Esophagus squamous epithelium (tissue), 5 donors: ENCODE measurements at places on chromosomes 6 and 20.

DNA sequence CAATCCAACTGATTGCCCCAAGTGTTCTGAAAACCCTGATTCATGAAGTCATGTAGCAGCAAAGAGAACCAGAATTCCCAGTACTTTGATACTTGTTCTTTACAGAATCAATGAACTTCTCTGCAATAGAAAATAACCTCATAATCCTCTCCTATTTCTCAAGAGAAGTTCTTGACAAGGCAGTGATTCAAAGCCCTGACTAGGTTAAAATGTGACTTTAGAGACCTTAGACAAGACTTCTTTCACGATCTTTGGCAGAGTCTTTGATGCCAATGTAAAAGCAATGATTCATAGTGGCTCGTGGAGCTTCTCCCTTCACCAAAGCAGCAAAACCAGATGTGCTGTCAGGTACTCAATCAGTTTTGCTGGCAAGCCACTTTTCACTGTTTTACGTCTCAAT lies 95.2 kb downstream of the CDK19 start:
- no peak for DNase-seq

DNA sequence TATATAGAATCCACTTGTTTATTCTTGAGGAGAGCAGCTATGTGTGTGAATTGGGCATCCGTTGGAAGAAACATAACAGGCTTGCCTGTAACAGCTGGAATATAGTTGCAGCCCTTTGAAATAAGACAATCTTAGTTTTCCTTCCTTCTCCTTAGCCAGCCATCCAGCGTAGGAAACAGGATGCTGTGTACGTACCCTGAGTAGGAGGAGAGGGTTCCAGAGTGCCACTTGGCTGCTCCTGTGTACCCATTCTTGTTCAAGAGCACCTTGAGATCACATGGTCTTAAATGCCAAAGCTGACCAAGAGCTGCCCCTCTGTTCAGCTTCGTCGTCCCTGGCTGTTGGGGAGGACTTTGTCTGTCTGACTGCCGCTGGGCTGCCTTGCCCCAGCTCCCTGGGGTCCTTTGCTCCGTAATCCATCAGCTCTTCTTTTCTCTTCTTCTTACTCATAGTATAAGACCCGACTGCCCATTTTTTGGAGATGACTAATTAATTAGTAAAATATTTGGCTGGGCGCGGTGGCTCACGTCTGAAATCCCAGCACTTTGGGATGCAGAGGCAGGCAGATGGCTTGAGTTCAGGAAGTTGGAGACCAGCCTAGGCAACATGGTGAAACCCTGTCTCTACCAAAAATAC lies 49.0 kb downstream of the RREB1 start:
- DNase-seq, result no peak

- no peak for DNase-seq
Observed at GRCh38 chr6:111852725-111853124, 20.5 kb downstream of the FYN start.

- DNase-seq, result no peak
Observed at GRCh38 chr20:49403012-49403411, 79.5 kb downstream of the KCNB1 start.

DNA sequence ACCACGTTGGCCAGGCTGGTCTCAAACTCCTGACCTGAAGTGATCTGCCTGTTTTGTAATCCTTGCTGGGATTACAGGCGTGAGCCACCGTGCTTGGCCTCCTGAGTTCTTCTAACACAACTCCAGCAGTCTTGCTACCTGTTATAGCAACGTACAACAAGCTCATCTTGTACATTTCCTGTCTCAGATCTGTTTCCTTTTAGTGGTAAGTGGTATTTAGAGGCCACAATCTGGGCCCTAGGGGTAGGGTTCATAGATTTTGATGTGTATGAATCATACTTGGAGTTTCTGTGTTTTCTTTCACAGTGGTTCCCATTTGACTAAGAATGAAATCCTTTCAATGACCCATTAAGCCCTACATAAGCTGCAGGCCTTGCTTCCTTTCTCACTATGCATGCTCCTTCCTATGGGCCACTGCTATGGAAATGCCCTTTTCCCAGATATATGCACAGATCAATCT lies 27.1 kb upstream of the SYNCRIP start:
- no peak for DNase-seq

- no peak for DNase-seq
Observed at GRCh38 chr6:2502096-2502997, 248.4 kb downstream of the MYLK4 start.

DNA sequence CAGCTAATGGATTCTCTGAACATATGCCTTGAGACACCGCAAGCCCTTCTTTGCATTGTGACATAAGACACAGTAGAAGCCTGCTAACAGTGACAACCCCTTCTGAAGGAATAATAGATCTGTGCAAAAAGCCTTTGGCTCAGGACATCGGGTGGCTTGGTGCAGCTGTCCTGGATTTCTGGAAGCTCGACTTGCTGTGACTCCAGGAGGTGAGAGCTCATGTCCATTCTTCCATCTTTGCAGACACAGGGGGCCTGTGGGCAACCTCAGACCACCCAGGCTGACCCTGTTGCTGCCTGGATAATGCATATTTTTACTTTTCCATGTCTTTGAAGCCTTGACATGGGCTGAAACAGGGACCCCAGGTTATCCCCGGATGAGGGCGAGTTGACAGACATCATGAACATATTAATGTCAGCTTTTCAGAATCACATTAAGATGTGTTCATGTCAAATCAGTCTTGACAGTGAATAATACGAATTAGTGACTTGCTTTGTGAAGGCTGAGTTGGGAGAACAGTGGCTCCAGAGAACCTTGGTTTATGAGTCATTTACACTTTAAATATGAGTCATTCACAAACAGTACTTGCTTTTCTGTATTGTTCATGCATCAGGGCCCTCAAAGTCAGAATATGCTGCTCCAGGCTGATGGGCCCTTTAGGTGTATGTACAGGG lies 66.8 kb upstream of the IYD start:
- DNase-seq, result no peak

- DNase-seq, result no peak
Observed at GRCh38 chr20:31740208-31740607, 1.1 kb downstream of the TPX2 start.

GRCh38 chr20:31608251-31608945 lies 3.3 kb downstream of the ID1 start:
- DNase-seq, result no peak

GRCh38 chr6:157462956-157463742 lies 82.2 kb downstream of the ZDHHC14 start:
- DNase-seq, result no peak

GRCh38 chr6:136225496-136225895 lies 24.6 kb downstream of the MTFR2 start:
- DNase-seq, result no peak

DNA sequence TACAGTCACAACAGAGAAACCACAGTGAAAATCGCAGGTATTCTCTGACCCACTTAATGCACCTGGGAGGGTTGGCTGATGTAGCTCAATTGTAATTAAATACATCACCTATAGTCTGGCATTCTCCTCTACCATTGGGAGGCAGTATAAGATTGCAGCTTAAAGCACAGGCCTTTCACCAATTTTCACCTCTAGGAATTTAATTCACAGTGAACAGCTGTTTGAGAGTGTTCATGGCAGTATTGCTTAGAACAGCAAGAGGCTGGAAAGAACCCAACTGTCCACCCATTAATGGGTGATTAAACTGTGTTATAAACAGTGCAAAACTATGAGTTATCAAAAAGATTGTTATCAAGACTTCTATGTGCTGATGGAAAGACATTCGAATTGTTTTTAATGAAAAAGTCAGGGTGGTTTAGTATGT lies 2.0 kb downstream of the EDEM2 start:
- no peak for DNase-seq

GRCh38 chr20:51635680-51636079 lies 93.2 kb upstream of the NFATC2 start:
- no peak for DNase-seq

DNA sequence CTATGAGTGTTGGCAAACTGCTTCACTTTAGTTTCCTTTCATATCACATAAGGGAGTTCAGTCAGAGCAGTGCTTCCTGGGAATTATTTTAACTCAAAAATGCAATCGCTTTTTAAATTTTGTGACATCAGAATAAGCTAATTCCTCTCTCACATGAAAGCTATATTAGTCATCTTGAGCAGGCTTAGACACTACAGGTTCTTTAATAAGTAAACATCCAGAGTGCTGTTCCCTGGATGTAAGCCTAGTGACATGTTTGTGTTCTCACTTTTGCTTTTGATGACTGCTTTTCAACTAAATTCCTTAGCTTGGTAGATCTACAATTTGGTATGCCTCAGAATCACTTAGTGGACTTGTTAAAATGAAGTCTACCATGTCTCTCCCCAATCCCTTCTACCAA lies 252.7 kb upstream of the POU3F2 start:
- no peak for DNase-seq

- DNase-seq, result no peak
Observed at GRCh38 chr6:84788689-84789088, 24.3 kb upstream of the TBX18 start.

- DNase-seq, result no peak
Observed at GRCh38 chr6:33329058-33329457, 11.5 kb upstream of the ZBTB22 start.

DNA sequence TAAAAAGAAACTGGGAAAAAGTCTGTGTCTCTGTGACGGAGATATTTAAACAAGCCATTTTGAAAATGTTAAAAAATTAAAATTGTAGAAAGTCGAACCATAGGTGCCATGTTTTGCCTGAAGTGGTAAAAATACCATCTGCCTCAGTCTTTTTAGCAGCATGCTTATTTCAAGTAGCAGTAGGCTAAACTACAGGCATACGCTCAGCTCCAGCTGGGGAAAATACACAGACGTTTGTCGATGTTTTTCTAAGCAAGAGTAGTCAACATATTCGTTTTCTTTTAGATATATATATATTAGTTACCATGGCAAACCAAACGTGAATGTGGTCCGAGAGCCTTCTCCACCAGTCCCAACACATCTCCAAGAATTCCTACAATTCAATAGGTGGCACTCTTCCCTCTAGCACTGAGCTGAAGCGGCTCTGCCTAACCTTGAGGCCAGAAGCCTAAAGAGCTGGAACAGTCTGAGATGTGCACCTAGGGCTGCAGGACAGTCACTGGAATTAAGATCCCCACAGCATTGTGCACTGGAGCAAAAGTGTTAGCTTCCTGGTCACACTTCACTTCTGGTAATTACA lies 70.2 kb upstream of the BEND3 start:
- DNase-seq, result no peak

DNA sequence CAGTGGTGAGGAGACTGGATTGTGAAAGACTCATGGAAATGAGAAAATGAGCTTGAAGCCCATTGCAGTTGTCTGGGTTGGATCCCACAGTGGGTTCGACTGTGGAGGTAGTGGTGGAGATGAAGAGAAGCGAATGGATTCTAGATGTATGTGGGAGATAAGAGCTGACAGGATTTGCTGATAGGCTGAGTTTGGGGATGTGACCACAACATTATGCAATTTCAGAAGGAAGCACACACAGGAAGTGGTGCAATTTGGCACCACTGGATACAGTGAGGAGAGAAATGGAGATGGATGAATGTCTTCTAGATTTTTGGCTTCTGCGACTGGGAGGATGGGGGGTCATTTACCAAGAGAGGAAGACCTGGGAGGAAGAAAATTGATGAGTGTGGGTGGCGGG lies 64.4 kb upstream of the MAFB start:
- DNase-seq, result no peak

GRCh38 chr20:4740774-4741431 lies 19.2 kb downstream of the PRND start:
- DNase-seq, result no peak

- DNase-seq, result no peak
Observed at GRCh38 chr6:1812034-1812433, 202.3 kb downstream of the FOXC1 start.

DNA sequence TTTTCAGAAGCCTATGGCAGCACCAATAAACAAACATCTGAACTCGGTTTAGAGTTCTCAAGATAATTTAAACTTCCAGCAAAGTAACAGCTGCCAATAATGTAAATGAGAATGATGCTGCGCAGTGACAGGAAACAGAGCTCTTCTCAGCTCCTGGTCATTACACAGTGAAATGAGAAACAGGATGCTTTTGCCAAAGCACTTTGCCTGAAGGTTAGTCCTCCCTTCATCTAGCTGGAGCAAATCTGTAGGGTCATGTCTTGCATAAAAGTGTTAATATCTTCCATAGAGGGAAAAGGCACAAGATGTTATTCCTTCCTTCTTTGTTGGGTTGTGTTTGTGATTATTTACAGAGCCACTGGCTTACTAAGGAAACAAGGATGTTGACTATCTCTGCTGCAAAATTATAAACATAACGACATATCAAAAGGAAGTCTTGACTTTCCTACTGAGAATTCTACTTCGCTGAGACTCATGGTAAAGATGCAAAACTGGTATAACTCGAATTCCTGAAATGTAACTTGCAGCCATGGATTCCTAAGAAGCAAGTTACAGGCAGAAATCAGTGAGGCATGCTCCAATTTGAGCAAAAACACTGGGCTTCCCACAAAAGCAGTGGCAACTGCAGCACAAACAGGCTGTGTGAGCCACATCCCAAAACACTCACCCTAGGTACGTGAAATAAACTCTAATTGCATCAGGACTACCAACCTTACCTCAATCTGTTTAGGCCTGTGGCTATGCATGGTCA lies 102.5 kb upstream of the BEND6 start:
- no peak for DNase-seq

- no peak for DNase-seq
Observed at GRCh38 chr6:167093406-167093921, 29.4 kb upstream of the CCR6 start.
